Kidney capillary endothelial cell (primary cell): ENCODE measurements at places on chromosomes 1 and 21.

DNA sequence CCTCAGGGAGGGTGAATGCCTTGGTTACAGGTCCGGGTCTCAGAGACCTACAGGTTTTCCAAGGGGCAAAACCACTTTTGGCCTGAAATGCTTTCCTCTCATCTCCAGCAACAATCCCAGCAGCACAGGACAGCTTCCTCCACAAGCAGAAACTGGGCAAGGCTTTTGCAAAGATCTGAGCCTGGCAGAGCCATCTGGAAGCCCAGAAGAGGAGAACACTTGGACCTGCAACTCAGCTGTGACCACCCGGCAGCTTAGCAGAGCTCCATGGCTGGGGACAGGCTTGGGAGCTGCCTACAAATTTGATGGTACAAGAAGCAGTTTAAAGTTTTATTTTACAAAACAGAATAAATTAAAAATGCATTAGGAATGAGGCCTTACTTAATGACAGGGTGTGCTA, 90.0 kb upstream of the KCND3 start:
- DNase-seq, result no peak

DNA sequence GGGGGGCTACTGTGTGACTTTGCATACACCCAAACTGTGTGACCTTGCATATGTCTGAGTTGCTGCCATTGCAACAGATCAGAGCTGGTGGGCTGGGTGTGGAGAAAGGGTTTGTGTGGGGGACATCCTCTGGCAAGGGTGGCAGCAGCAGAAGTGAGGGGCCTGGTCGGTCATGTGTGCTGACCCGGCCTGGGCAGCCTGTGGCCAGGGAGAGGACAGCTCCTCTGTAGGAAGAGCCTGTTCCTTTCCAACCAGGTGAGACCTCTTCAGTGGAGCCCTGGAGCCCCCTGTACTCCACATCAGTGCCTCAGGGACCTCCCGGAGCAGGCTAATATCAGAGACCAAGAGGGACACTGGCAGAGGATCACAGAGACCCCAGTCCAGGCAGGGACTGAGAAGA, 8.3 kb downstream of the PCSK9 start:
- no peak for DNase-seq

GRCh38 chr1:15680131-15680530, 4.0 kb upstream of the PLEKHM2 start:
- no peak for DNase-seq

DNA sequence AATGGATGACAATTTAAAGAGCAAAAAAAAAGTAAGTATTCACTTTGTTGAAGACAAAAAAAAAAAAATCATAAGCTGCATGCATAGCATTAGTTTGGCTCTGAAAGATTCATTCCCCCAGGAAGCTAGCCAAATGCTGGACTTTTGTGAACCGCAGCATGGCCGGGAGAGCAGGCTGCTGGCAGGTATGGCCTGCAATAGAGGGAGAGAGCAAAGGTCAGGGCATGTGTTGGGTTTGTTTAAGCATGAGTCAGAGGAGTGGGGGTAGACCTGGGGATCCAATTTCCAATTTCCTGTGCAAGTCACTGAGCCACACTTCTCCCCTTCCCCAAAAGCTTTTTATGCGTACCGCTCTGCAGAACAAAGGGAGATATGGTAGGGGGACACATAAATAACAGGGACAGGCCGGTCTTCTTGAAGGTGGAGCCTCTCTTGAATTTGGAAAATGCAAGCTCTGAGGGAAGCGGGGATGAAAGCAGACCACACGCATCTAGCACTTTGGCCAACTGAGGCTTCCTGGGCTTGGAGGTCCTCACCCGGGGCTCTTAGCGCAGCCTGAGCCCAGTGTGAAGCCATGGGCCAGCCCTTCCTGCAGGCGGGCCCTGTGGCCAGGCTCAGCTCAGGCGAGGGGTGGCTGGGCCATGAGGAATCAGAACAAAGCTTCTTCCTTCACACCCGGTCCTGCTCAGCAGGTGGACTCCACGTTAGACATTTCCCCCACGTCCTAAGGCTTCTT, 171.1 kb downstream of the TOMM20 start:
- no peak for DNase-seq

- DNase-seq, result no peak
These were observed 126.7 kb downstream of the PGBD5 start for GRCh38 chr1:230299191-230300006.
